ENCODE measurements at places on chromosomes 7 and 10.

DNA sequence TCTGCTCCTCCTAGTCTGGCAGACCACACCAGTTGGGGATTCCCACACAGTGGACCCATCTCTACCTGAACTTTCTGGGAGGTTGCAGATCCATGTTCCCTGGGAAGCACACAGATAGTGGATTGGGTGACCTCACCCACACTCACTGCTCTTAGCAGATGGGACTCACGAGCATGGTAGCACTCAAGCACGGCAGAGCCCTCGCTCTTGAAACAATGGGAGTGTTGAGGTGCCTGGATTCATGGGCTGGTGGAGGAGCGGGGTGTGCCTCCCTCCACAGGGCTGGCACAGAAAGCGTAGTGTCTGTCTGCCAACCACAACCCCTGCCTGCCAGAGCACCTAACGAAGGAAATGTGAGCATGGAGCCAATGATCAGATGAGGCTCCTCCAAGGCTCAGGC lies 568.0 kb downstream of the POM121L12 start:
- no peak for DNase-seq

DNA sequence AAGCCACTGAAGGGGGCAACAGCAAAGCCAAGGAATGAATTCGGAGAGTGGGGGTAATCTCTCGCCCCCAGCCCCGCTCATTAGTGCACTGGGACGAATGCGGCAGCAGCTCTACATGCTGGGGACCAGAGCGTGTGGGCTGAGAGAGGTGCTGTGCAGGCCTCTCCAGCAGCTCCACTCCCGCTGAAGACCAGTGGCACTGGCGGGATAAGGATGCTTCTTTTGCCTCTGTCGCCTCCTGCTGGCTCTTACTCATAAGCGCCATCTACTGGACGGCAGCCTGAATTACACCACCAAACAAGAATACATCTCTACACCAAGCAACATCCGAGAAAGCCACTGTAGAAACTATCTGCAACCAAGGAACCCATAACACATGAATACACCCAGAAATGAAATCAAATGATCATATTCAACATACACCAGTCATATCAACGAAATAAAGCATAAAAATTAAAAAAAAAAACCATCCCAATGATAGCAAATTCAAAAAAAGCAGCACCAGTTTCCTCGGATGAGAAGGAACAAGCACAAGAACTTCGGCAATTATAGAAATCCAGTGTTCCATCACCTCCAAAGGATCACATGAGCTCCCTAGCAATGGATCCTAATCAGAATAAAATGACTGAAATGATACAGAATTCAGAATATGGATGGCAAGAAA lies 79.0 kb upstream of the TMEM168 start:
- DNase-seq = no peak

DNA sequence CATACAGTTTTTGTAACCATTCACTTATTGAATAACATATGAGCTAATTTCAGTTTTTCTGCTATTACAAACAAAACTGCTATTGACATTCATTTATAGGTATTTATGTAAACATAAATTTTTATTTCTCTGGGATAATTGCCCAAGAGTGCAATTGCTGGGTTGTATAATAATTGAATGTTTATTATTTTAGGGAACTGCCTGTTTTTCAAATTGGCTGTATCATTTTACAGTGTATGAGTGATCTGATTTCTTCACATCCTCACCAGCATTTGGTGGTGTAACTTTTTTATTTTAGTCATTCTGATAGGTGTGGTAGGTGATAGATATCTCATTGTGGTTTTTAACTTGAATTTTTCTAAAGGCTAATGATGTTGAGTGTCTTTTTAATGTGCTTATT lies 26.4 kb downstream of the KIF11 start:
- DNase-seq = no peak

DNA sequence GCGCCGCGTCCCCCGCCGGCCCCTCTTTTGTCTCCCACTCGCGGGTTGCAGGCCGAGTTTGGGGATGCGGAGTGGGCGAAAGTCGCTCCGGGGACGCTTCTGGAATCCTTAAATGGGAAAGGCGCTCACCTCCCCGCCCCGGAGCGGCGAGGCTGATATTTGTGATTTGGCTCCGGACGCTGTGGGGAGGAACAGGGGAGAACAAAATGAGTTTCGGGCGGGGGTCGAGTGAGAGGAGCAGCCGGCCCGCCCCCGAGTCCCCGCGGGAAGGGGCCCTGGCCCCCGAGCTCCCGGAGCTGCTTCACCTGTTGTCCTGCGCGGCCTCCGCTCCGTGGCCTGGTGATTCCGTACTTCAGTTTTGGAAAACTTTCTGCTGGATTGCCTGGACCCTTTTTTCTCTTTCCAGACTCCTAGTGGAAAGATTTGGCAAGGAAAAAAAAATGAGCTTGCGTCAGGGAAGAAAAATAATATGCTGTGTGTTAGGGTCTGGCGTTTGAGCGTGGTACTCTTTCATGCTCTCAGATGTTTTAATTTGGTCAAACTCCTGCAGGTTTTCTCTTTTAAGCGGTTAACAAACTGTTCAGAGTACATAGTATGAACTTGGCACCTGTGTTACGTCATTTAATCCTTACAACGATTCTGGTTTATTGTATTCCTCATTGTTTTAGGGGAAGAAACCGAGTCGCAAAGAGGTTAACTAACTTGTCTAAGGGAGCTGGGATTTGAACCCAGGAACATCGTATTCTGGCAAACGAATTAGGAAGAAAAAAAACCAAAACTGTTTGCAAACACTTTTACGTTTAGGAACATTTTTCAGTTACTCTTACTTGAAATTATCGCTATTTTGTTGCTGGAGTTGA lies 924 bp downstream of the BMPR1A start:
- no peak for DNase-seq

DNA sequence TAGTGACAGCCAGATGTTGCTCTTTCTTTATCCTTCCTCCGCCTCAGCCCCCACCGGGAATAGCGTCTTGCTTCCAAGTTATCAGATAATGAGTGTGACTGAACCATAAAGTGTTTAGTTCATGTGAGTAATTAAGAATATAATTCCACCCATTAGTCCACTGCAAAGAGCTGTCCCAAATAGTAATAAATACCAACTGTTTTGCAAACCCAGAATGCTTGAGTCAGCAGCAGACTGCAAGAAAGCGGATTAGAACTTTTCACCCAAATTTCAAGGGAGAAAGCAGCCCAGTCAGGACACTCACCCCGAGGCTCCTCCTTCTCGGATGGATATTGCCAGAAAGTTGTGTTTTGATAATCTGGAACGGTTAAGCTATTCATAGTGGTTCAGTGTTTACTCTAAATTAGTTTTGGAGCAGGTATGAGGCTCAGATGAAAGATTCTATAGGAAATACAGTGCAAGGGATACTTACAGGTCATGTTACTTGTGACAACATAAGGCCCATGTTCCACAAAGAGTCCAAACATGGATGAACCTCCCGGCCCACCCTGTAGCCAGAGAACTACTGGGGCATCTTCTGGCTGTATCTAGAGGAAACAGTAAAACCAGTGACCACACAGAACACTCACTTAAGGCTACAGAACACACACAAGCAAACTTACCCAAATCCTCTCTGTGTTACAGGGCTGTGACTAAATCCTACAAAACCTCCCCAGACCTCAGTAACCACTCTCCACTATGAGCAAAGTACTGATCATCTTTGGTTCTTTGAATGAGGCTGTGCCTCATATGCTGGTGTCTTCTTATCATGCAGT lies 50.5 kb downstream of the CPVL start:
- no peak for DNase-seq

GRCh38 chr7:51045319-51046102 lies 262.8 kb upstream of the GRB10 start:
- DNase-seq = no peak

DNA sequence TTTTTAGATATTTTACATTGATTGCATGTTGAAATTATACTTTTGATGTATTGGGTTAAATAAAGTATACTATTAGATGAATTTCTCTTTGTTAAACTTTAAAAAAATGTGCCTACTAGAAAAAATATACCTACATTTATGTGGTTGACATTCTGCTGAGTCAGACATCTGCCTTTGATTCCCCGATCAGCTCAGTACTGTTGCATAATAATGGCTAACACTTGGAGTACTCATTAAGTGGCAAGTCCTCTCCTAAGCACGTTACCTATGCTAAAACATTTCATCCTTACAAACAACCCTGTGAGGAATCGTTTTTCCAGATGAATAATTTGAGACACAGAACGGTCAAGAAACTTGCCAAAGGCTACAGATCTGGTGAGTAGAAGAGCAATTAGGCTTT lies 14.0 kb upstream of the SEM1 start:
- DNase-seq = no peak

- DNase-seq = no peak
These were observed 192.8 kb downstream of the SH2D4B start for GRCh38 chr10:80730522-80730921.

DNA sequence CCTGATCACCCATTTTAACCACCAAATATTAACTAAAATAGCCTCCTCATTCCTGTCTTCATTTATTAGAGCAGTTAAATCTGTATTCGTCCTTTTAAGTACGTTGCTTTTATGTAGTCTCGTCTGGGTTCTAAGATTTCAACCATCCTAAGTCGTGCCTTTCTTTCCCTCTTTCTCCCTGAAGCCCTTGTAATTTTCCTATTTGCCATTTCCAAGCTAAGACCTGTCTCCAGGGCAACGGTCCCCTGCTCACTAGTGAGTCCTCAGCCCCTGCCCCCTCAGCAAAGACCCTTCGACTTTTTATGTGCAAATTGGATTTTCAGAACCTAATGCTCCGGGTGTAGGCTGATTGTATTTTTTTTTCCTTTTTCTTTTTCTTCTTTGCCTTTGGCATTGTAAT lies 16.1 kb upstream of the MEST start:
- DNase-seq = no peak

GRCh38 chr7:33674804-33675411 lies 230.4 kb upstream of the BMPER start:
- DNase-seq = no peak

DNA sequence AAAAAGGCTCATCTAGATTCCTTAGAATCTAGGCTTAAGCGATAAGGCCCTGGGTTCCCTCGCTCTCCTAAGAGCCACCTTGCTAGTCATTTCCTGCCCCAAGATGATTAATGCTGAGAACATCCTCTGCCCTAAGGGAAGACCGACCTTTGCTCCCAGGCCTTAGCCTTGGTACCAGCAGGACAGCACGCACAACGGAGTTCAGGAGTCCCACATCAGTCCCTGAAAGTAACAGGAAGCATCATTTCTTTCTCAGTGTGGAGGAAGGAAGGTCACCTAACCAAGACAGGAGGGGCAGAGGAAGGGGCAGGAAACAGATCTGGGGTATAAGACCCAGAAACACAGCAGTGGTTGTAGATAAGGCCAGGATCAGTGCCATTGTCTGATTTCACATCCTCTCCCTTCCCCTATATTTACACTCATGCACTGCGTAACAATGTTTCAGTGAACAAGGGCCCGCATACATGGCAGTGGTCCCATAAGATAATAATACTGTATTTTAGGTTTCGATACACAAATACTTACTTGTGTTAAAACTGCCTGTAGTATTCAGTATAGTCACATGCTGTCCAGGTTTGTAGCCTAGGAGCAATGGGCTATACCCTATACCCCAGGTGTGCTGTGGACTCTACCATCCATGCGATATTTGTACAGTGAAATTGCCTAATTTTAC lies 8.1 kb upstream of the FAM107B start:
- no peak for DNase-seq

- no peak for DNase-seq
These were observed 280.0 kb upstream of the GNAI1 start for GRCh38 chr7:79854621-79855020.

GRCh38 chr10:15096661-15097010 lies 519 bp upstream of the RPP38 start:
- no peak for DNase-seq

DNA sequence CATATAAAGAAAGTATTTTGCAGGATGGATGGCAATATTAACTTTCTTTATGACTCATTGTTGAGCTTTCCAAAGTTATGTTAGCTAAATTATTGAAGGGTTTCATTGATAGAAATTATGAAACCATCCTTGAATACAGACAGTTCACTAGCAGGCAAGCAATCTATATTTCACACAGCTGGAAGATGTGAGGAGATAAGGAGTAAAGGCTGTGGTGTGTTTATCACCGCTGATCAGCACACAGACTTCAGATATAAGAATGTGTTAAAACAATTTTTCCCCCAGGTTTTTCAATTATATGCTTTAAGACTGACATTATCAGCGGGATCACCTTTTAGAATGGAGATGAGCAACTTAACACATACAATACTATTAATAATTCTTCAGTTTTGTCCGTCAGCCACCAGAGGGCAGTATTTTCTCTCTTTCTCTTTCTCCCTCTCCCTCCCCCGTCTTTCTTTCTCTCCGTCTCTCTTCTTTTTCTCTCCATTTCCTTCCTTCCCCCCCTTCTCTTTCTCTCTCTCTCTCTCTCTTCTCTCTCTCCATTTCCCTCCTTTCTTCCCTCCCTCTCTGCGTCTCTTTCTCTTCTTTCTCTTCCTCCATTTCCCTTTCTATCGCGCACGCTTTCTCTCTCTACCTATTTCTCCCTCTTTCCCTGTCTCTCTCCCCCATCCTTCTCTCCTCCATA lies 62.9 kb upstream of the FAM171A1 start:
- no peak for DNase-seq

DNA sequence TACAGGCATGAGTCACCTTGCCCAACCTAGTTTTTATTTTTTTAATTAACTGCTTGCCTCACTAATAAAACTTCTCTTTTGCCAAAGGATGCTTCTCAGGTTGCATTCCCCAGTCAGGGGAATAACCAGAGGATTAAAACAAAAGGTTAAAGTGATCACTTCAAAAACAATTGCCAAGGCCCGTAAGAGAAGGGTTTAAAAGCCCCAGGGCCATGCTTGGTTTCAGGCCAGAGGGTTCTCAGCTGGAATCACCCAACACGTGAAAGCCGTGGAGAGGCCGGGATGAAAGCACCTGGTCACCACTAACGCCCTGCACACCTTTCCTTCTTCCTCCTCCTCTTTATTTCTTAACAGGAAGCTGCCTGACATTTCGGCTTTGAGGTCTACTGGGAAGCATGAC lies 587.5 kb downstream of the PTPRN2 start:
- no peak for DNase-seq

DNA sequence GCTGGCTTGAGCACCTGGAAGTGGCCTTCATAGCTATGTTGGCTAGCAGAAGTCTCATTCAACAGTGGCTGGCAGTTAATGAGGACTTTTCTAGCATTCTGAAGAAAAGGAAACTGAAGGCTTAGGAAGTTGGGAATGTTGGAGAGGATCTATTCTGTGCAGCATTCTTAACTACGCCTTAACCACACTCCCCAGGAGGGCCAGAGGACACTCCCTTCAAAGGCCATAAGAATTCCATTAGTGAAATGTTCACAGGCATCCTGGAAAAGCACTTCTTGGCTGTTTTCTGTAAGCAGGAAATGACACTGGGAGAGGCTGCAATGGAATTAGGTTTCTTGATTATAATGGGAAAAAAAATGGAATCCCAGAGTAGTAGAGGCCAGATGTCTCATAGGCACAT lies 188.9 kb downstream of the ARHGAP12 start:
- no peak for DNase-seq

DNA sequence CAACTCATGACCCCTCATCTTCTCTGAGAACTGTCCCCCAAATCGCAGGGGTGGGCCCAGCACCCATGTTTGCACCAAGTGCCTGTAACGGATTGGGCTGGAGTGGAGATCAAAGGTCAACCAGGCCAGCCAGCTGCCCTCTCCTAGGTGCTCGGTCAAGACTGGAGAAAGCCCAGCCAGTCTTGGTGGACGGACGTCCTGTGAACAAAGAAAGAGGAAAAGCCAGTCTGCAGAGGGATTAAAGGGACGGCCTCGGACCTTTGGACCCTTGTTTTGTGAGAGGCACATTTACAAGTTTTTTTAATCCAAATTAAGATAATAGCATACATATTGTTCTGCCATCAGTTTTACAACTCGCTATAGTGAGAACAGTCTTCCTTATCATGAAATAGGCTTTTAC lies 31.7 kb upstream of the GALNTL5 start:
- no peak for DNase-seq

GRCh38 chr10:131010965-131011575 lies 300.5 kb downstream of the TCERG1L start:
- no peak for DNase-seq

Data from hypothalamus (tissue), 51 donors.